Esophagus muscularis mucosa (tissue), 4 donors: ENCODE measurements at places on chromosomes 4 and X. TPM values are rescaled to one million over a fixed set of nuclear protein-coding genes. Genes with fewer than 3 reads are reported as not detected.

The XG gene
- total RNA-seq: not detected

The USO1 gene
- 103 TPM for total RNA-seq

The NPY1R gene
- 2.4 TPM for total RNA-seq

The PCDH7 gene
- total RNA-seq: 356 TPM

The IGFBP7 gene
- 778 TPM for total RNA-seq

The CLDN34 gene
- not detected for total RNA-seq

The POF1B gene
- under 0.01 TPM for total RNA-seq

DNA sequence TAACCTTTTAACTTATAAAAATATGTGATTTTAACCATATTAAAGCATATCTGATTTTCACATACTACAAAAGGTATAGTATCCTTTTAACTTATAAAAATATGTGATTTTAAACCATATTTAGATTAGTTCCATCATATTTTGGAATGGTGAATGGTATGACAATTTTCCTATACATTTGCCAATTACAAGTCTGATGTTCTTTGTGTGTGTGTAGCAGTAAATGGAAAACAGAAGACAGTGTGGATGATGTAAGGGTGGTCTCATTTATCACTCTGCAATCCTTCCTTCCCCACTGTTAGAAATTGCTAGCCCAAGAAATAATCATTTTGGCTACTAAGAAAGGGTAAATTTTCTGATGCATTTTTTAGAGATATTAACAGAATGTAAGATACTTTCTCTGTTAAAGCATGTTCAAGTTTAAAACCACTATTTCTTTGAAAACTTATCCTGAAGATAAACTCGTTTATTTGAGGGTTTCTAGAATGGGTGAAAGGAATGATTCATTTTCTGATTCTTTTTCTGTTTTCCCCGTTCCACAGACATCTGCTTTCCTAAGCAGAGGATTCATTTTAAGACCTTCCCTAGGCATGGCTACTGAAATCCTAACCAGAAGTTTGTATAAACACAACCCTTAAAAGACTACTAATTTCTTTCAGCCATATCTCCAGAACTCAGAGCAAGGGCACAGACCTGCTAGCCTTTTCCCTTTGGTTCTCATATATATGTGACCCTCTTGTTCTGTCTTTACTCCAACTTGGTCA is 21.0 kb downstream of the NUDT6 start:
- H3K4me1 ChIP-seq: peaks cover 19% of the 10 kb centered on the region
- no peak overlapping the region for H3K27ac ChIP-seq
- DNase-seq: no peak
- H3K27me3 ChIP-seq: no peaks in the 10 kb centered on the region
- no peak overlapping the region for H3K4me3 ChIP-seq
- H3K36me3 ChIP-seq: no peaks in the 10 kb centered on the region

- H3K27me3 ChIP-seq: no peaks in the 10 kb centered on the region
- no peaks in the 10 kb centered on the region for H3K4me1 ChIP-seq
- H3K27ac ChIP-seq: no peak overlapping the region
- H3K4me3 ChIP-seq: no peak overlapping the region
- no peaks in the 10 kb centered on the region for H3K36me3 ChIP-seq
Observed at GRCh38 chr4:57607566-57608180, 497.5 kb upstream of the IGFBP7 start.

DNA sequence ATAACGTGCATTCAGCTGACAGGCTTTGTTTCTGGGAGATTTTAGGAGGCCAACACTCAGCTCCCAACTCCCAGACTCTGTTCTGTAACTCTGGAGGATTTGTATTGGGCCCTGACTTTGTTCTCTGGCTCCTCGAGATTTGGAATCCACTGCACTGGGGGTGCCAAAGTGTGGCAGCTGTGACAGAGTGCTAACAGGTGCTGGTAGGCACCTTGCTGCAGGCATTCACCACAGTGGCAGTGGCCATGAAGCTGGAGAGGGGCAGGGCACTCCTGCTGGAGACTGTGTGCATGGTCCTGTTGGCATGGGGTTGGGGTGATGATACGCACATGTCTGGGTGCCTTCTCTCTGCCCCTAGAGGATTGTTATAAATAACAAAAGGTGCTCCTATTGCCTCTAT is 1094.9 kb upstream of the SLIT2 start:
- no peak overlapping the region for H3K27ac ChIP-seq
- H3K4me3 ChIP-seq: no peak overlapping the region
- no peak for DNase-seq
- H3K36me3 ChIP-seq: no peaks in the 10 kb centered on the region

DNA sequence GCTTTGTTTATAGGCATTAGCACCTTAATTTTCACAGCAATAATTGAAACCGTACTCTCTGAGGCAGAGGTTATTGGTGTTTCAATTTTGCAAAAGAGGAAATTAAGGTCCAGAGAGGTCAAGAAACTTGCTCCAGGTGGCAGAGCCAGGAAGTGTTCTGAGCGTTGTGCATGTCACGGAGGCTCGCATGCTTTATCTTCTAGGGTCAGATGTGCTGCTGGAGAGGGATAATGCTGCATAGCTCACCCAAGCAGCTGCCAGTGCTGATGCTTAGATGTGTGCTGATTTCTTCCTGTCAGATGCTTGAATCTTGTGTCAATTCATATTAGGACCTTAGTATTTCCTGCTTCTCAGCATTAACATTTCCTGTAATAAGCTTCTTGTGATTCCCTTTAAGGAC is 13.0 kb upstream of the FGF5 start:
- peaks cover 3% of the 10 kb centered on the region for H3K27me3 ChIP-seq
- H3K4me1 ChIP-seq: no peaks in the 10 kb centered on the region
- H3K4me3 ChIP-seq: no peak overlapping the region
- no peak overlapping the region for H3K27ac ChIP-seq
- no peaks in the 10 kb centered on the region for H3K36me3 ChIP-seq
- no peak for DNase-seq

GRCh38 chrX:108217876-108218275 is 126.3 kb downstream of the ATG4A start:
- peak overlapping the region; percentile 61 for H3K27ac ChIP-seq
- H3K4me1 ChIP-seq: peaks cover 51% of the 10 kb centered on the region
- no peaks in the 10 kb centered on the region for H3K27me3 ChIP-seq
- DNase-seq: no peak

DNA sequence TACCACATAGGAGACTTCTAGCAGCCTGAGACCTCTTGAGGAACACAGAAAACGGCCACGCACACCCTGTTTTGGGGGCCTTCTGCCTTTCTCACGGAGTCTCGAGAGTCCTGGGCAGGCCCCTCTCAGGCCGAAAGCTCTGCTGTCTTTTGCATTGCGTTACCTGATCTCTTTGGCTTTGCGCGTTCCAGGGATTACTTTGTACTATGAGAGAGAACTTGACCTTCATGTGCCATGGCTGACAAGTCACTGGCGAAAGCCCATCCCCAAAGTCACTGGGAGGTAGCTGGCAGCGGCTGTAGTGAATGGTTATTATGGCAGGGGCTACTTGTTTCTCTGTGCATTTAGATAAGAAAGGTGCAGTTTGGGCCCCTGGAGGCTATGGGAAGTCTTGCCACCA is 8.0 kb upstream of the NAT8L start:
- DNase-seq: no peak
- no peak overlapping the region for H3K27ac ChIP-seq
- H3K4me3 ChIP-seq: no peak overlapping the region
- H3K4me1 ChIP-seq: peaks cover 7% of the 10 kb centered on the region
- H3K27me3 ChIP-seq: no peaks in the 10 kb centered on the region

DNA sequence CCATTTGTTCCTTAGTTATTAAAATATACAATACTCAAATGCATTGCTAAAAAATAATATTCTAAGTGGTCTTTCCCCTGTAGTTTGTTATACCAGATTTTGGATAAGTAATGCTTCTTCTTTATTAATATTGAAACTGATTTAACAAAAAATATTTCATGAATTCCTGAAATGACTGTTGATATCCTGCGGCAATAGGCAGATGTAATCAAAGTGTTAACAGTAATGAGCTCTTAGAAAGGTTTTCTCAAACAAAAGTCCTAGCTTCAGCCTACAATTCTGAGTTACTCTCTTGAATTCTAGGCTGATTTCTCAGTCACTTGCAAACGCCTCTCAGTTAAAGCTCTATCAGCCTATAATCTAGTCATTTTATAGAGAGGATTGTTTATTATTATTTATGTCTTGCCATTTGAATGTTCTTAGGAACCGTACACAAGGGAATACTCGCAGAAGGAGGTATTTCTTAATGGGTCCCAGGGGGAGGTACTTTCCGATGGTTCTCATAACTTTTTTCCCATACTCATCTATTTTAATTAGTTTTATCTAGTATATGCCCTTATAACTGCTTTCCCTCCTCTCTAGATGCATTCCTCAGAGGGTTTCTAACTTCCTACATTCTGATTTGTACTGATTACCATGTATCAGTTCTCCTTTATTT is 96.8 kb downstream of the FNIP2 start:
- peaks cover 5% of the 10 kb centered on the region for H3K4me1 ChIP-seq
- no peak for DNase-seq
- peaks cover 88% of the 10 kb centered on the region for H3K36me3 ChIP-seq
- no peak overlapping the region for H3K27ac ChIP-seq
- no peak overlapping the region for H3K4me3 ChIP-seq

GRCh38 chr4:7537853-7538400 is 103.2 kb upstream of the PSAPL1 start:
- no peaks in the 10 kb centered on the region for H3K27me3 ChIP-seq
- DNase-seq: no peak
- H3K36me3 ChIP-seq: no peaks in the 10 kb centered on the region
- H3K4me3 ChIP-seq: no peak overlapping the region
- no peaks in the 10 kb centered on the region for H3K4me1 ChIP-seq
- H3K27ac ChIP-seq: no peak overlapping the region

DNA sequence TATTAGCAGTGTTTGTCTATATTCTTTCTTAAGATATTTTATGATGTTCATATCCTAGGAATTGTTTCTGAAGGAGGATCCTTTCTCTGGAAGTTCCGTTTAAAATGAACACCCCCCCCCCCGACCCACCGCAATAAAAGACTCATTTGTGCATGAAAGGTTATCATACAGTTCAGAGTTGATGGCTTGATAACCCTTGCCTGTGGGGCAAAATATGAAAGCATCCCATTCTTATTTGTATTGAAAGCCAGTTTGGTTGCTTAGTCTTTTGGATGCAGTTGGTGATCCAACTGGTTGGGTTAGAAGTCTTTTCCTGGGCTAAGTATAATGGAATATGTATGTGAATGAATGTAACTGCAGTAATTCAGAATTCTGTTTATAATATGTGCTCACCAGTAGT is 8.3 kb downstream of the INTS6L start:
- H3K27ac ChIP-seq: no peak overlapping the region
- DNase-seq: no peak
- no peak overlapping the region for H3K4me3 ChIP-seq
- H3K4me1 ChIP-seq: no peaks in the 10 kb centered on the region

DNA sequence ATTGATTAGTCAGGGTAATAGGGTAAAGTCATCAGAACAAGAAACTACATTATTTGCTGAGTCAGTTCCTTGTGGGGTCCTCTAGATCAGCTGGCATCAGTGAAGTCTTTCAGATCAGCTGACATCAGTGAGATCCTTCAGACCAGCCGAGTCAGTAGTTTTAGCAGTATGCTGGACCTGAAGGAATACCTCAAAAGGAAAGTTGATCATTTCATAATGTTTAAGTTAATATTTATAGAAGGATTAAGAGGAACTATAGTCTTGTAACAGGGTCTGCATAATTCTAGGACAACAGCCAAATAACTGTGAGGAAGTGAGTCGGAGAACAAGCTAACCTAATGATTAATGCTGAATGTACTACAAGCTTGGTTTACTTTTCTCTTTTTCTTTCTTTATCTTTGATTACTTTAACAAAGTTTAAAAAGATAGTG is 958 bp upstream of the UGT2B7 start:
- no peak for DNase-seq
- no peaks in the 10 kb centered on the region for H3K27me3 ChIP-seq
- no peak overlapping the region for H3K27ac ChIP-seq
- H3K4me1 ChIP-seq: no peaks in the 10 kb centered on the region
- no peak overlapping the region for H3K4me3 ChIP-seq

DNA sequence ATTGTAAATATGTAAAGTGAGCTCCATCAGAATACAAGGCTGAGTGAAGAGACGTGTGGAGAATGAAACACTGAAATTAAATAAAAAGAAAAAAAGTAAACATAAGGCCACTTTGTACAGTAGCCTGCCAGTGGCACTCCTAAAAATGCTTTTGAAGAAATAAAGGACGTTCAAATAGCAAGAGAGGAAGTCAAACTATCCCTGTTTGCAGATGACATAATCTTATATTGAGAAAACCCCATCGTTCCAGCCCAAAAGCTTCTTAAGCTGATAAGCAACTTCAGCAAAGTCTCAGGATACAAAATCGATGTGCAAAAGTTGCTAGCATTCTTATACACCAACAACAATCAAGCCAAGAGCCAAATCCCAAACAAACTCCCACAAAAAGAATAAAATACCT is 24.2 kb downstream of the RASSF6 start:
- H3K27me3 ChIP-seq: no peaks in the 10 kb centered on the region
- no peak overlapping the region for H3K4me3 ChIP-seq
- no peak for DNase-seq
- no peaks in the 10 kb centered on the region for H3K4me1 ChIP-seq
- no peaks in the 10 kb centered on the region for H3K36me3 ChIP-seq

DNA sequence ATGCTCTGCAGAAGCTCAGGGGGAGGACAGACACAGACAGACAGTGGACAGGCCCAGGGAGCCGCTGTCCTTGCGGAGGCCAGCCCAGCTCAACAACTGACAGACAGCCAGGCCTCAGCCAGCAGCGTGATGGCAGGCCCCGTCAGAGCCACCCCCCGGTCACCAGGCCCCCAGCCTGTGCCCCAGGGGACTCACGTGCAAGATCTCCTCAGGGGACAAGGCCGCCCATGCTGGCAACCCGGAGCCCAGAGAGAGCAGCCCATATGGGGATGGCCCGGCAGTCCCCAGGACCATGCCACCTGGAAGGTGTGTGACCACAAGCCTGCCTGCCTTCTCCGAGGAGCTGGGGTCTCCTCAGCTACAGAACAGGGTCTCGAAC is 28.0 kb upstream of the MXD4 start:
- no peaks in the 10 kb centered on the region for H3K4me1 ChIP-seq
- H3K4me3 ChIP-seq: no peak overlapping the region
- no peaks in the 10 kb centered on the region for H3K27me3 ChIP-seq
- no peaks in the 10 kb centered on the region for H3K36me3 ChIP-seq
- H3K27ac ChIP-seq: no peak overlapping the region

DNA sequence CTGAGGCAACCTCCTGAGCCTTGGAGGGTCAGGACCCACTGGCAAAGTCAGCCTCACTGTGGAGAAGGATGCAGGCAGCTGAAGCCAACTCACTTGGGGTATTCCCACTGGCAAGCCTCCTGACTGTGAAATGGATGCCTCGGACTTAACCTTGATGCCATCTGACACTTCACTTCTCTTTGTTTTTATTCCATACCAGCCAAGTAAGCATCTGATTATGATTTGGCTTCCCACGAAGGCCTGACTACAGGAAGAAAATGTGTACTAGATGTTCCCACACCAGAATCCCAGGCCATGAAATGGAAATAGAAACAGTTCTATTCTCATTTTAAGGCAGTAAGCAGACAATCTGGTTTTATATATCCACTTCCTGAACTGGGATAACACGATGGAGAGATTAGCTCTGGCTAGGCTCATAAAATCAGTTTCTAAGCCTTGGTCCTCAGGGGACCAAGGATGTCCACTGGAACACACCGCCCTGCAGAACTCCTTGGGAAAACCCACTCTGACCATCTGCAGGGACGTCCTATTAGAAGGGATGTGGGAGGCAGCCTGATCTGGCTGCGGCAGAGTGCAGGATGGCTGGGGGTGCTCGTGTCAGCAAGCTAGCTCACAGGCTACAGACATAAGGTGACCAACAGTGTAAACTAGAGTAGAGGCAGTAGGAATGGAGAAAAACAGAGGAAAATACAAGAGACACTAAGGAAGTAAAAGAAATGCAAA is 89.3 kb downstream of the TSPAN5 start:
- DNase-seq: peak; percentile 68
- no peaks in the 10 kb centered on the region for H3K36me3 ChIP-seq
- H3K27ac ChIP-seq: peak overlapping the region; percentile 28
- H3K4me3 ChIP-seq: no peak overlapping the region
- peaks cover 13% of the 10 kb centered on the region for H3K4me1 ChIP-seq
